ENCODE measurements at places on chromosomes 2 and 18.

DNA sequence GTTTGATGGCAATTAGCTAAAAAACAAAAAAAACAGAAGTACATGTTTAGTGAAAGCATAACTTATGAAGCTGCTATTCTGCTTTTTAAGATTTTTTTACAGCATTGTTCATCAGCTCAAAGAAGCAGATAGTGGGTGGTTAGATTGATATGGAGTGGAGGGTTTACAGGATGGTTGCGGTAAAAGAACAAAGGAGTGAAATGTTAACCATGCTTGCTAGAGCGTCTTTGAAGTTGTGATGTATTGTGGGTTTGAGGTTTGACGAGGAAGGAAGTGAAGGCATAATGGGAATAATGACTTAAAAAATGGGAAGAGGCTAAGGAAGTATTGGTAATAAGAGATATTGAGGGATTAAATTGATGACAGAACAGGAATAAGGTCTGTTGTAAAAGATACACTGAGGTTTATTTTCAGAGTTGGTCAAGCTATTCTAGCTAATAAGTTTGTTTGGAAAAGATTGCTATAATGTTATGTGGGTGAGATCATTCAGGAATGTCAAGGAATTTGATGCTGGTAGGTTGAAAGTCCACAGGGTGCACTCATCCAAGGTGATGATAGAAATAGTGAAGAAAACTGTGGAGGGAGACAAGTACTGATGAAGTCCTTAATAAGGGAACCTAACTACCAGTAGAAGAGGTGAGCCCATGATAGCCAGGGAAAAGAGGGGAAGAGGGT, 14.6 kb downstream of the SPOPL start:
- DNase-seq = no peak

- DNase-seq = no peak
Observed at GRCh38 chr18:68394705-68395104, 320.2 kb downstream of the TMX3 start.

- peak; percentile 41 for DNase-seq
Observed at GRCh38 chr2:76599732-76600368, 889.1 kb upstream of the GCFC2 start.

- no peak for DNase-seq
Observed at GRCh38 chr2:66362701-66363100, 72.2 kb upstream of the MEIS1 start.

GRCh38 chr2:34838408-34838807, 1239.3 kb upstream of the FAM98A start:
- no peak for DNase-seq

DNA sequence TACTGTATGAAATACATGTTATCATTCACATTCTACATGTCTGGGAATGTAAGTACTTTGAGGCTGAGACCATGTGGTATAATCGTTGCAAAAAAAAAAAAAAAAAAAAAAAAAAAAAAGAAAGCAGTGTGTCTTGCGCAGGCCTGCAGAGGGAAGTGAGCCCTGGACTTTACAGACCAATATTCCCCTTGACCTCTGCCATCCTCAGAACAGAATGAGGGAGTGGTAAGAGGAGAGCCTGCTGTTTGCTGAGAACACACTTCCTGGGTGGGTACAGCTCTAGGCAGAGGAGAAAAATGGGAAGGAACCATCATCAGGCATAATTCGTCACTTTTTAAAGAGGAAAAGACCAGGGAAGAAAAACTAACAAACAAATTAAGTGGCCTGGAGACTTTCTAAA, 28.8 kb upstream of the TBC1D8 start:
- DNase-seq = no peak

- DNase-seq = no peak
Observed at GRCh38 chr18:54148151-54148550, 76.3 kb downstream of the MBD2 start.

DNA sequence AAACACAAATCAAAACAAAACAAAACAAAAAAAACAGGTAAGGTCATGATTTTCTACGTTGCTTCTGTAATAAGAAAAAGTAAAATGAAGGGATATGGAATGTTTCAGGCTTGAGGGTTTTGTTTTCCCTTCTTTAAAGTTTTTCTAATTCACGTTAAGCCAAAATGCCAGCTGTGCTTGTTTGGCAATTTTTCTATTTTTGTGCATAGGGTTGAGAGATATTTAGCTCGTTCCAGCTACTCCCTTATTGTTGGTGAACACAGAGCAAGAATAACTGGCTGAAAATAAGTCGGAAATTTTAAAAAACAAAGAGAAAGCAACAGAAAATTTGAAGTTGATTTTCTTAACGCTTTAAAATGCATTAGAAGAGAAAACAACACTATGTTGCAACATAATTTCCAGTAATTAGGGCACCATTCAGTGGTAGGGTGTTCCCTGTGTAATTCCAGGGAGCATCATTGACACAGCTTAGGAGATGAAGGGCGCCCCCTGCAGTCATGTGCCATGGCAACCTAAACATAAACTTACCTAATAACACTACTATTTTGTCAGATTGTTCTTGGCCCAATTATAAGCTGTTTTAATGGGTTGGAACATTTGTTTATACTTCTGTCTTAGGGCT, 99.5 kb downstream of the DTNA start:
- no peak for DNase-seq

GRCh38 chr18:79645291-79645983, 34.2 kb upstream of the CTDP1 start:
- DNase-seq = no peak

DNA sequence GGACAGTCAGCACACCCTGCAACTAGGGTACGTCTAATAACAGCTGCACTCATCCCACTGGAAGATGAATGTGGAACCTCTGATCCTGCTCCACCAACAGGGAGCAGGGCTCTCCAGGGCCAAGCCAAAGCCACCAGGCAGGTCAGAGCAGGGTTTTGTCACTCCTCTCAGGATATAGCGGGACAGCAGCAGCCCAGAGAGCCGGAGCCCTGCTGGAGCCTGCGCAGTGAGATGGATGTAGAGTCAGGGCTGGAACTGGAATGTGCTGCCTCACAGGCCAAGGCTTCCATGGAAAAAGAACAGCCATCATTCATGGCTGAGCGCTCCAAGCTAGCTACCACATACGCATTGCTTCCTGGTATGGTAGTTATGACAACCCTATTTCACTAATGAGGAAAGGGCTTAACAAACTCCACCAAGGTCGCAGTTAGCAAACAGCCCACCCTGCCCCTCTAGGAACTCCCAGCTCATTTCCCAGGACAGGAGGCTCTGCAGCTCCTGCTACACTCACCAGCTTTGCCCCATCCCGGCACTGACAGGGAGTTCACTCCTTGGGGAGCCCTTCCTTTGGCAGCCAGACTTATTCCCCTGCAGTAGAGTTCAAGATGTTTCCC, 85.2 kb downstream of the HS1BP3 start:
- DNase-seq = no peak

DNA sequence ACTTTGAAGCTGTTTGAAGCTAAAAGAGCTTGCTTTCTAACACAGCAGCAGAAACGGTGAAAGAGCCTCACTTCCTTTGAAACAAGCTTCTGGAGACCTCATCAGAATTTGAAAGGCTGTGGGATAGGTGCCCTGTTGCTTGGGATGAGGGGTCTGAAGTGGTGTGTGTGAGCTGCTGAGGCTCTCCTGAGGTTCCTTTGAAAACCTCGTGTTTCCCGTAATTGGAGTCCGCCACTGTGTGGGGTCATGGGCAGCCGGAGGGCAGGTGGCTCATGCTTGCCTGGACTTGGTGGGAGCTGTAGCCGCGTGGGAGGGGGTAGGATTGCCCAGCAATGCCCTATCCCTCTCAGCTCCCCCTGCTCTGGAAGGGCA, 34.4 kb downstream of the CABLES1 start:
- no peak for DNase-seq

- no peak for DNase-seq
Observed at GRCh38 chr2:227765788-227766372, 20.2 kb downstream of the SCYGR8 start.

- DNase-seq = no peak
Observed at GRCh38 chr2:86254576-86255538, 55.6 kb downstream of the MRPL35 start.

DNA sequence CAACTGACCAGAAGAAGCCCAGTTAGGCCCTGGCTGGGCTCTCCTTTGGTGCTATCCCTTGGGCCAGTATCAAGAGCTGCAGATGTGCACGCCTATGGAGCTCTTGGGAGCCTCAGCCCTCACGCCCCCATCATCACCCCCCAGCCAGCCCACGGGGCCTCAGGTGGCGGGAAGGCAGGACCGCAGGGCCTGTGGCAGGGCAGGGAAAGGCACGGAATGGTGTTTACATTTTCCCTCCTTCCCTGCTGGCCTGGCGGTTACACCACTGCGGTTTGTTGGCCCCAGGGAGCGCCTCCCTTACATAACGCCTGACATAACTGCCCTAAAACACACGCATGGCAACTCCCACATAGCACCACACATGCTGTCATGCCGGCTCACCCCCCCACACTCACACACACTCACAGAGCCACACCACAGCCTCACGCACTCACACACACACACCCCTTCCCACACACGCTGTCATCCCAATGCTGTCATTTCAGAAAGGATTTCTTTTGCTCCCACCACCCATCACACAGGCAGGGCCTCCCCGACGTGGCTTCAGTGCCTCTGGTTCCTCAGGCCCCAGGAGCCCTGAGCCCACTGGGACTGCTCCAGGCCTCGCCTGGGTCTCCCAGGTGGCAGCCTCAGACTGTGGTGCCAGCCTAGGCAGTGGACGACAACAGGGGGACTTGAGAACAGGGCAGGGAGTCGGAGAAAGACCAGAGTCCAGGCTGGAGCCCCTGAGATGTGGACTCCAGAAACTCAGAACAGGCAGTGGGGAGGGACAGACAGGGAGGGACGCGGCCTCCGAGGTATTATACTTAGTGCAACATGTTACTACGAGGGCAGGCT, 15.7 kb downstream of the ZFP36L2 start:
- no peak for DNase-seq

DNA sequence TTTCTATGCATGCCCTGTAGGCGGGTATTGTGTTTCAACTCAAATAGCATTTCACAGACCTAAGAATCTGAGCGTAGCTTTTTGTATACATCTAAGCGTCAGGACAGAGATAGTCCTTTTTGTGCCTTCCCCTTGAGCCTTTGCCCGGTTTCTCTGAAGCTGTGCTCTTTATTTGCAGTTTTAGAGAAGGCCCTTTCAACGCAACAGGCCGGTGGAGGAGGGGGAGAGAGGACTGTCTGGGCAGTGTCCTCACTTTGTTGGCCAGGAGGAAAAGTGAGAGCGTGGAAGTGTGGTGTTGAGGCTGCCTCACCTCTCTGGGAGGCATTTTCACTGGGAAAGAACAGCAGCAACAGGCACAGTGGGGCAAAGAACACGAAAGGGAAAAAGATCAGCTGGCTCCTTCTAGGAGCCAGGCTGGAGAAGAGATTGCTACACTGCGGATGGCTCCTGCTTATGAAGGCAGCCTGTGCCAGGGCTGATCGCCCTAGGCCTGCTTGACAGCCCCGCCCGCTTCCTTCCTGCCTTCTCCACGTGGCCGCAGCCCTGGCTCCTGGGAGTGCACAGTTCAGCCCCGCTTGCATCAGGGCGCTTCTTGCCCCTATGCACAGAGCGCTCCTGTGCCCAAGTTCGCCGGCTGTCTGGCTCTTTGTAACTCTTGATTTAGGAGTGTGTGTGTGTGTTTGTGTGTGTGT, 195.6 kb upstream of the POU3F3 start:
- peak; percentile 42 for DNase-seq

DNA sequence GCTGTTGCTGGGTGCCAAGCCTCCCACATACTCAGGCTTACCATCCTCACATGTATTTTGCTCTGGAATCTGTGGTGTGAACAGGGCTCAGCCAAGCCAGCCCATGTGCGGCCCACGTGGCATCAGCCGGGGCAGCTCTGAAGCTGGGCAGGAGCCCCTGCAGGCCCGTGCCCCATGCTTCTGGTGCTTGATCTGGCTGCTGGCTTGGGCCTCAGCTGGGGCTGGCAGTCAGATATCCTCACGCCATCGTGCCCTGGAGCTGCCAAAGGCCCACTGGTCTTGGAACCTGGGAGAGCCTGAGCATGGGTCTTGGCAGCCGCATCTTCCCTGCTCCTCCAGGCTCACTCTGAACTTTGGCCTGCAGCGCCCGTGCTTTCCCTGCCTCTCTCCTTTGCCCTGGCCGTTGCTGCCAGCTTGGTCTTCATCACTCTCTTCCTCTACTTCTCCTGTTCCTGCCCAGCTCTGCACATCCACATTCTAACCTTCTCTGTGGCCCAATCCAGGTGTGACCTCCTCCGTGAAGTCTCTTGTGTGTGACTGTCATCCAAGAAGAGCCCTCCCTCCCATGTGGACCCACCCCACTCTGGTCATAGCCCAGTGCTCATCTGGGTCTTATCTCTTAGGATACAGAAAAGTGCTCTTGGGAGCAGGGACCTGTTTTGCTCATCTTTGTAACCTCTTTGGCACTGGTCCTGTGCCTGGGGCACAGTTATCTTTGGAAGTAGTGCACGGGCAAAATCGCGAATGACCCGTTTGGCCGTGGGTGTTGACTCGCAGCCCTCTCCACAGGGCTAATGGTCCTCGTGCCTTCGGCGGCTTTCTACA, 116.1 kb downstream of the RNF144A start:
- no peak for DNase-seq

- no peak for DNase-seq
Observed at GRCh38 chr2:68024450-68024849, 38.4 kb downstream of the C1D start.

DNA sequence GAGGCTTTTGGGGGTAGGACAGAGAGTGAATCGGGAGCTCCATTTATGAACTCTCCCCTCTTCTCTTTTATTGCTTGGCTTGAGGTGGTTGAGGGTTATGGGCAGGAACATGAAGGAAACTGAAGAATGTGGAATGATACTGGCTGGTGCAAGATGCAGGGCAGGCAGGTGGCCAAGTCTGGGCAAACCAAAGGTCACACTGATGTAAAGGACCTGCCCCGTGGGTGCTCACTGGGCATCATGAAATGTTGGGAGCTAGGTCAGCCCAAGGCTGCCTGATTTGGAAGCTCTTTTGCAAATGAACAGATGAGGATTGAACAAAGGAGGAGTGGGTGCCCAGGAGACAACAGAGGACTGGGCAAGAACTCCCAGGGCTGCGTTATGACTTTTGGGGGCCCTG, 328.9 kb downstream of the CLIP4 start:
- DNase-seq = no peak

- no peak for DNase-seq
Observed at GRCh38 chr2:192124571-192124970, 70.2 kb downstream of the TMEFF2 start.

- DNase-seq = no peak
Observed at GRCh38 chr2:105038383-105039061, 653 bp downstream of the MRPS9 start.

- no peak for DNase-seq
Observed at GRCh38 chr2:158936978-158937377, 31.5 kb upstream of the TANC1 start.

DNA sequence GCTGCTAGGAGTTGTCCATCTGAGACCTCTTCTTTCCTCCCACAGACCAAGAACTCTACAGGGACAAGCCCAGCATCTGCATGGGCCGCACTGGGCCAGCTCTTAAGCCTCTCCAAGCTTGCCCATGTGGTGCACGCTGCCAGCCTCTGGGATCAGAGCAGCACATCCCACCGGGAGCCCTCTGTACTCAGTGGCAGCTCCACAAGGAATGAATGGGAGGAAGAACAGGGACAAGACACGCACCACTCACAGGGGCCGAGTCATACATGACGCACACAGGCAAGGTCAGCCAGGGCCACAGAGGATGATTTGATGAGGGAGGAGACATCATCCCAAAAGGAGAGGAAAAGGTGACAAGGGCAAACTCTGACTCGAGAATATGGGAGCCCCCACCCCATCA, 268.3 kb downstream of the KLHL29 start:
- no peak for DNase-seq
